Suppressor macrophage treated with lipopolysaccharide for 4 hours (primary cell): ENCODE measurements at places on chromosomes 1 and 21.

GRCh38 chr21:37204580-37204979 lies 62.6 kb downstream of the VPS26C start:
- DNase-seq: no peak

GRCh38 chr1:30466026-30466425 lies 257.4 kb downstream of the MATN1 start:
- no peak for DNase-seq

DNA sequence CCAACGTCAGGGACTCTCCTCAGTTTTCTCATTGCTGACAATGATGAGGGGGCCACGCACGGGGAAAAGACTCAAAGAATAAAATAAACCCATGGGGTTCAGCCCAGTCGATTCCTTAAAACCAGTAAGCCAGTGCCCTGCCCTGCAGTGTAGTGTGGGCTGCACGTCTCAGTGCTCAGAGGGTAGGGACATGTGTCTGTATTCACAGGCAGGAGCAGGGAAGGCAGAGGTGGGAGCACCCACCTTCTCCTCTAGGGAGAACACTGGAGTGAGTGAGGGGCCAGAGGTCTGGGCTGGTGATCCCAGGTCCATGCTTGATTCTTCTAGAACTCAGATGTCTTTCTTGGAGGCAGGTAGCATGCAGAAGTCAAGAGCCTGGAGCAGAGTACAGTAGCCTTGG lies 303.6 kb downstream of the MATN1 start:
- DNase-seq: no peak

DNA sequence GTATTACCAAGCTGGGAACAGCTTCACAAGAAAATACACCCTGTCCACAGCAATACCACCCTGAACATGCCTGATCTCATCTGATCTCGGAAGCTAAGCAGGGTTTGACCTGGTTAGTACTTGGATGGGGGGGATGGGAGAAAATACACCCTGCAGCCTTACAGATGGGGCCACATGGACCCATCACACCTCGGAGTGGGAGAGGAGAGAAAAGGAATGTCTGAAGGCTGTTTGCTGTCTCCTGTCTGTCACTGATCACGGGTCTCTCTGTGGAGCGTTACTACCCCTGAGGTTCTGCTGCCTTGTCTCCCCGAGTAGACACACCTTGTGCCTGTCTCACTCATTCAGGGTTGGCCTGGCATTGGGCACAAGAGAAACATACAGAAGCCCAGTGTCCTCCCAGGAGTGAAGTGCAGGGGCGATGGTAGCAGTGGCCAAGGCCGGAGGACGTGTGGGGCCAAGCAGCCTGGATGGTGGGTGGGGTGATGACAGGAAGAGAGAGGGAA lies 48.0 kb downstream of the TEX35 start:
- no peak for DNase-seq

DNA sequence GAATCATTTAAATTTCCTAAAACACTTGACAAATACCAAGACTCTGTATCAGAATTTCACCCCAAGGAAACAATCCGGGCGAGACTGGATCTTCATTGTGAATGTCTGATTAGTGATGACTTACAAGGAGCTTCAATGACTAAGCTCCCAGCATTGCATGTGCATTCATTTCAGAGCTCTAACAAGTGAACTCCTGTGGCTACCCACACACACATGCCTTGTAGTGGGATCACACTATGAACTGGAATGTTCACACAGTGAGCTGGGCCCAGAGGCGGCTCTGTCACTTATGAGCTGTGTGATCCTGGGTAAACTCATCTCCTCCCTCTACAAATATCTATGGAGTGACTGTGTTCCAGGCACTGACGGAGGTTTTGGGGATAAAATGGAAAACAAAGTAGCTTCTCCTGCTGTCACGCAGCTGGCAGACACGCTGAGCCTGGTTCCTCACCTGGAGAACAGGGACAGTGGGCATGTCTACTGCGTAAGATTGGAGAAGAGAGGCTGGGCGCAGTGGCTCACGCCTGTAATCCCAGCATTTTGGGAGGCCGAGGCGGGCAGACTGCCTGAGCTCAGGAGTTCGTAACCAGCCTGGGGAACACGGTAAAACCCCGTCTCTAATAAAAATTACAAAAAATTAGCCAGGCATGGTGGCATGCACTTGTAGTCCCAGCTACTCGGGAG lies 56.9 kb downstream of the CLSTN1 start:
- no peak for DNase-seq

- no peak for DNase-seq
Measured at GRCh38 chr1:30286241-30286987, 437.0 kb downstream of the MATN1 start.

GRCh38 chr1:200143347-200143746 lies 115.8 kb downstream of the NR5A2 start:
- no peak for DNase-seq
